Stimulated activated CD8-positive, alpha-beta memory T cell treated with anti-CD3 and anti-CD28 coated beads, Interleukin-4, amount 100 ng/mL, for 1 hour (primary cell): ENCODE measurements at places on chromosomes 5 and 9.

DNA sequence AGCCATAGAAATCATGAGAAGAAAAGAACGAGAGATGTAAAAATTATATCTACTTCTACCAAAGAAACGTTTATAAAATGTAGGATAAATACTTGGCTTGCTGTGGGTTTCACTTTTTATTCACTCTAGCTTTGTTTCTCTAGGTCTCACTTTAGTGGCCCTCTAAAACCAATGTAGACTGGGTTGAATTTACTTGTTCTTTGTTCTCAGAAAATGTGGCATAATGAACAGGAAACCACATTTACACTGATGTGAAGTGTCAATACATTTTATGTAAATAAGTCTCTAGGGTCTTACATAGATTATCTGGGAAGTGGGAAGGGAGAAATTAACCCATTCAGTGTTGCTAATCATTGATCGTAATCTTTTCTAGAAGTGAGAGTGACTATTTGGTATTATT lies 58.9 kb downstream of the PLPPR1 start:
- DNase-seq: no peak

DNA sequence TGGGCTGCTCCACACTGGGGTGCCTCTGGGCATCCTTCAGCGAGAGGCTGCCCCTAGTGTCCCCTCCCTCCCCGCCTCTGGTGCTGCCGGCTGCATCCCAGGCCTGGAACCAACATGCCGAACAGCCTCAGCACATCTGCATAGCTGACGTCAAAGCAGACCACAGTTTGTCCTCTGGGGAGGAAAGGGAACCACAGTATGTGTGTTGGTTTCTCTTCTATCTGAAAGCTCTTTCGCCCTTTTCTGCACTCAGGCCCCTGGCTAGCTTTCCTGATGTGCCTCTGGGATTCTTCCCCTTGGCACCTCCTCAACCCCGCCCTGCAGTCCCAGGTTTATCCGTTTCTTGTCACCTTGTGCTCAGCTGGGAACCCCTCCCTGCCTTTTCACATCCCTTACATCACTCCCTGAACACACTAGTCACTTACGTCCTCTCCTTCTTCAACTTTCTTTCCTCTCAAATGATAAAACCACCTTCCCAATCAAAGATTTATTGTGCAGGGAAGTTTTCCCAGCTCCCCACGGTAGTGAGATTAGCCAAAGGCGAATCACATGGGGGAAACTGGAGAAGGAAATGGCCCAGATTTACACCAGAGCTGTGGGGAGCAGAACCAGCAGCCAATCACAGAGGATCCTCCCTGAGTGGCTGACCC lies 35.5 kb upstream of the B4GALT1 start:
- no peak for DNase-seq

GRCh38 chr5:2205185-2205585 lies 322.5 kb upstream of the IRX4 start:
- no peak for DNase-seq

DNA sequence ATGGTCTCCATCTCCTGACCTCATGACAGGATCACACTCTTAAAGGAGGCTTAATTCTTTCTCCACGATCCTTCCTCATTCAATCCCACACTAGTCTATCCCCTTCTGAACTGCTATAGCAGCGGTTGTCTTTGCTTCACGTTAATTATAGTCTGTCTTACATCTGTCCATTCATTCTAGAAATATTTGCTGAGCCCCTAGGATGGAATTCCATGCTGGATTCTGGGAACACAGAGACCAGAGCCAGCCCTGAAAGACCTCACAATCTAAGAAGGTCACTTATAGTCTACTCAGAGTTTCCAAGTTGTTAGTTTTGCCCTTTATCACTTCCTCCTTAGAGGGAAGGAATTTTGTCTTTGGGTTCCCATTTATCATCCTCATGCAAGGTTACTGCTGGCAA lies 193.5 kb downstream of the GAS1 start:
- no peak for DNase-seq

DNA sequence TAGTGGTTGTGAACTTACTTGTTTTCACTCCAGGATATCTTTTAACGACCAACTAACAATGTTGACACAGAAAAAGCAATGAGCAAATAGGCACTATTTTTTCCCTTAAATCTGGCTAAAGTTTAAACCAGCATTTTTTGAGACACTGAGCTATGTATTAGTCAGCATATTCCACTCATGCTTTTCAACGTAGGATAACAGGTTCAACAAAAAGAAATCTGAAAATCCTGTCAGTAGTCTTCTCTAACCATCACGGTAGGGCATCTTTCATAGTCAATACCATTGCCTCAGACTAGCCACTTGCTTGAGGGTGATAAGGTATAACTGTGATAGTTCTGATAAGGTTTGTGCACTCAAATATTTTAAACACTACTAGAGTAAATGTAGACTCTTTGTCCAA lies 1177.3 kb upstream of the NUDT12 start:
- DNase-seq: no peak

GRCh38 chr5:132445930-132446329 lies 44.6 kb downstream of the IRF1 start:
- no peak for DNase-seq

GRCh38 chr5:90709323-90710155 lies 150.9 kb downstream of the ADGRV1 start:
- no peak for DNase-seq

DNA sequence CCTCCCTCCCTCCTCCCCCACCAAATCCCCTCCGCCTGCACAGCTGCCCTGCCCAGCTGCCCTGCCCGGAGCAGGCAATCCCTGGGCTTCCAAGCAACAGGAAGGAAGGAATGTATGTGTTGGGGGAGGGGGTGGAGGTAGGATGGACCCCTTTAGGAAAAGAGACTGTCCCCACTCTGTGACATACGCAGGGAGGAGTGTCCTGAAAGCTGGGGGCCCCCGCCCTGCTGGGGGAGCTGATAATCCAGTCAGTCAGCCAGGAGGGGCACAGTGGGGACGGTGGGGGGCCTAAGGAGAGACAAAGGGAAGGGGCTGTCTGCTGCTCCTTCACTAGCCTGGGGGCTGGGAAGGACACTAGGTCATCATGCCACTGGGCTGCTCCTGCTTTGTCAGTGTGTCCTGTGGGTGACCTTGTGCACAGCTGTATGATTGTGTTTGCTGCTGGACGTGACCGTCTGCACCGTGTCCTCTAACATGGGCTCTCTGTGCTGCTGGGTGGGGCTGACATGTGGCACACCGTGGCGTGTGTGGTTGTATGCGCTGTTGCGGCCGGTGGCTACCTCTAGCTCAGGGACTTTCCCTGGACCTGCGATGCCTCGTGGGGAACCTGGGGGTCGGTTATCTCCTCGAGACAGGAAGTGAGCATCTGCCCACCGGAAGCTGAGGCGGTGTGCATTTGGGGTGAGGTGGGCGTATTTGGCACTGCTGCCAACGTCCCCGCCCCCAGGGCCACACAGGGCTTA lies 3.0 kb downstream of the N4BP3 start:
- DNase-seq: peak; percentile 47

- DNase-seq: no peak
Measured at GRCh38 chr9:18855656-18856055, 177.4 kb downstream of the SAXO1 start.

GRCh38 chr5:149439899-149440542 lies 60.9 kb upstream of the IL17B start:
- no peak for DNase-seq

DNA sequence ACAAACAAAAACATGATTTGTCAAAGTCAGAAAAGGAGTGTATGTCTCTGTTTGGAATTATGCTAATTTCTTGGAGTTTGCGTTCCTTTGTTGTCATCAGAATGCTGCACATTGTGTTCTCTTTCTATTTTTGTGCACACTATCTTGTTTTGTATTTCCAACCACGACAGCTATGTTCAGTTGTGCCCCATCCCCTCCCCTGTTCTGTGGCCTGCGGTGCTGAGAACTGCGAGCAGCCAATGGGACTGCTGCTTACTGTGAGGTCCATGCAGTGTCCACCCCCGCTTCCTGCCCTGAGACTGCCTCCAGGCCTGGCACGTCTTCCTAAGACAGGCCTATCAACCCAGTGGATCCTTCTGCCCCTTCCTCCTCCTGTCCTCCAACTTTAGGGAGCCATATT lies 76.8 kb downstream of the PALM2AKAP2 start:
- DNase-seq: no peak

DNA sequence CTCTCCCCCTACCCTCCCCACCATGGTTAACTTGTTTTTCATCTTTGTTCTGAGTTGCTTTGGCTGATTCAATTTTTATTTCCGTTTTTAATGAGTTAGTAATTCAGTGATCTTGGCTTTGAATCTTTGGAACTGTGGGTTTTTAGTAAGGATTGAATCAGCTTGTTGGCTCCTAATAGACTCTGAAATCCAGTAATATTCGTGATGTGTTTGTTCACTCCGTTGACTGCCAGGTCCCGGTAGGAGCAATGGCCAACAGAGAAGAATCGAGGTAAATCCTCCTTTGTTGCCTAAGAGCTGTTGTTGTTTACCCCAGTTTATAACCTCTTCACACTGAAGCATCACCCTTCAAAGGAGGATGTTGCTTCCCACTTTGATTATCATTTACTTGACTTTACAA lies 92.7 kb downstream of the PCSK1 start:
- DNase-seq: no peak

GRCh38 chr9:105295986-105296385 lies 51.5 kb downstream of the SLC44A1 start:
- DNase-seq: no peak

DNA sequence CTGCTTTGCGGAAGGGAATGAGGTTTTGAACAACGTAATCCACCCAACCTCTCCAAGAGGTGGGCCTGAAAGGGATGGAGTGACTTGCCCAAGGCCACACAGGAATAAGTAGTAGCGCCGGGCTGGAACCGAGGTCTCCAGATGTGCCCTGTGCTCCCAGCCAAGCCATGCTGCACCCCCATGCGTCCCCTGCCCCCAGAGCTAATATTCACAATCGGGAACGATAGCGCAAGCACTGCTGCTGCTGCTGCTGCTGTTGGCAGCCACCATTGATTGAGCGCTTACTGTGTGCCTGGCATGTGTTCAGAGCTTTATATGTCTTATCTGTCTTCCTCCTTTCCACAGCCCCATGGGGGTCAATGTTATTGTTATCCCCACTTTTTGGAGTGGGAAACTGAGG lies 43.9 kb downstream of the AMBP start:
- DNase-seq: no peak

GRCh38 chr9:96565671-96566497 lies 53.8 kb downstream of the CDC14B start:
- no peak for DNase-seq

GRCh38 chr9:36623280-36623679 lies 50.6 kb downstream of the MELK start:
- DNase-seq: no peak

- no peak for DNase-seq
Measured at GRCh38 chr9:37812773-37813379, 12.3 kb downstream of the DCAF10 start.

GRCh38 chr5:66143473-66144073 lies 527 bp upstream of the SREK1 start:
- DNase-seq: no peak

DNA sequence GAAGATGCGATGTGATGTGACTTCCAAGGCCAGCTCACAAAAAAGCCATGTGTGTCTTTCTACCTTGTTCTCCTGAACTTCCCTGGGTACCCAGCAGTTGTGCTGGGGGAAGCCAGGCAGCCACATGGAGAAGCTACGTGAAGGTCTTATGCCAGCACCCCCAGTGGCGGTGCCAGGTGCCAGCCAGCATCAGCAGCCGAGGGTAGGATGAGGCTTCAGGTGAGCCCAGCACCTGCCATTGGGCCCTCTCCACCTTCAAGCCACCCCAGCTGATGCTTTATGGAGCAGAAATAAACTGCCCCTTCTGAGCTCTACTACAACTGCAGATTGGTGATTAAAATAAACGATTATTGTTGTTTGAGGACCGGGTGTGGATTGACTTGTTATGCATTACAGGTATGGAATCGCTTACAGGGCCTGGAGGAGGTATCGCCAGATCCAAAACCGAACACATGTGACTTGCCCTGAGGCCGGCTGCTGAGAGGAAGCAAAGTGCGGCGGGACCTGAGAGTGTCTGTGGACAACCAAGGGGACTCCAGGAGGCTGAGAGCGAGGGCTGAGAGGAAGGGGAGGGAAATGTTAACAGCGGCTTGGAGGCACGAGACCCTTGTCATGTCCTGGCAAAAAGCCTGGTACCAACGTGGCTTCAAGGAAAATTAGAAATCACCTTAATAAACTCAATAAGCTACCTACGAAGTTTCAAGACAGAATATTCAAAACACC lies 36.0 kb upstream of the OLFM1 start:
- DNase-seq: no peak

GRCh38 chr9:78874061-78874460 lies 577.1 kb downstream of the PSAT1 start:
- no peak for DNase-seq

DNA sequence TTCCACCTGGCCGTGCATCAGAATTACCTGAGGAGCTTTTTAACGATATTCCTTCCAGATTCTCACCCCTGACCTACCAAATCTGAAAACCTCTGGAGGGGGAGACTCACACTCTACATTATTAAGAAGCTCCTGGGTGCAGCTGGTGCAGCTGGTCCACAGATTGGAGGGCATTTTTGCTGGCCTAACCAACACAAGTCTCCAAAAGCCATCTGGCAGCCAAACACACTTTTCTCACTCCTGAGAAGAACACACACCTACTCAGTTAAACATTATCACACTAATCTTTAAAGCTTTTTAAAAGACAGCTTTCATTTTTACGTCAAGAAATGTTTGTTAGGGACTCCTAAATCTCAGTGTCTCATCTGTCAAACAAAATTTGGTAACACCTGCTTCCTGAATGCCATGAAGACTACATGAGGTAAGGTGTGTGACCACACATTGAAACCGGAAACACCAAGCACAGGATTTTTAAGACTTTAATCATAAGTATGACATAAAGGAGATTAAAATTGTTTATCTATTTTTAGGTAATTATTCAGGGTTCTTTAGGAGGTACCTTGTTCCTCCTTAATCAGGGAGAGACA lies 14.2 kb upstream of the PTPN3 start:
- DNase-seq: no peak

DNA sequence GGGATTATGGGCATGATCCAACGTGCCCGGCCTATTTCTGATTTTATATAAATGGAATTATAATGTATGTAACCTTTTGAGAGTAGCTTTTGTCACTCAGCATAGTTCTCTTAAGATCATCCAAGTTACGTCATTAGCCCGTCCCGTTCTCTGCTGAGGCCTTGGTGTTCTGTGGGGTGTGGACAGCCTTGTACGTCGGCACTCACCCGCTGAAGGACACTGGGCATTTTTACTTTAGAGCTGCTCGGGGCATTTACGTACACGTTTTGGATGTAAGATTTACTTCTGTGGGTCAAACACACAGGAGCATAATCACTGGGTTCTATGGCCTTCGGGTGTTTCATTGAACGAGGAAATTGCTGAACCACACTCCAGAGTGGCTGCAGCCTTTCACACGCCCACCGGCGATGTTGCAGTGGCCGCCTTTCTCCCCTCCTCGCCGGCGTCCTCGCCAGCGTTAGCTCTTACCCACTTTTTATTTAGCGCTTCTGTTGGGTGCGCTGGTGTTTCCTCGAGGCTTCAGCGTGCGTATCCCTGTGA lies 101.8 kb downstream of the EHMT1 start:
- no peak for DNase-seq

GRCh38 chr9:38233343-38233742 lies 159.2 kb upstream of the ALDH1B1 start:
- DNase-seq: no peak

GRCh38 chr9:2059274-2059929 lies 44.3 kb downstream of the SMARCA2 start:
- DNase-seq: no peak

GRCh38 chr5:69364414-69364813 lies 4.9 kb downstream of the AK6 start:
- DNase-seq: no peak

- DNase-seq: no peak
Measured at GRCh38 chr9:137809040-137809576, 68.5 kb upstream of the CACNA1B start.

GRCh38 chr9:126474206-126474765 lies 139.4 kb upstream of the LMX1B start:
- DNase-seq: no peak

GRCh38 chr5:31823472-31823871 lies 184.5 kb downstream of the PDZD2 start:
- no peak for DNase-seq
